ENCODE measurements at places on chromosomes 2 and 18. TPM values are rescaled to one million over a fixed set of nuclear protein-coding genes. Genes with fewer than 3 reads are reported as not detected.

DNA sequence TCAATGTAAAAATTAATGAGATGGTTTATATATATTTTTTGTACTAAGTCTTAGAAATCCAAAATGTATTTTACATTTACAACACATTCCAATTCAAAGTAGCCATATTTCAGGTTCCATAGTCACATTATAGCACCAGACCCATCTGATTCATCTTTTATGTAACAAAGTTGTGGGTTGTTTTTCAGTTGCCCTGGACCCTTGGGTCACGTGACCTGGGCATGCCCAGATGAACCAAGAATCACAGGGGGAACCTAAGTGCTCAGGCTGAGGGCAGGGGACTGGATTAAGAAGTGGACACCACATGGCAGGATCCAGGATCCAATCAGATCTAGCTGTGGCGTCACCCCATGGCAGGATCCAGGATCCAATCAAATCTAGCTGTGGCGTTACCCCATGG, 44.9 kb upstream of the NDUFV2 start:
- no peak for DNase-seq

- no peak for DNase-seq
Observed at GRCh38 chr2:45442026-45442425, 169.0 kb downstream of the SRBD1 start.

DNA sequence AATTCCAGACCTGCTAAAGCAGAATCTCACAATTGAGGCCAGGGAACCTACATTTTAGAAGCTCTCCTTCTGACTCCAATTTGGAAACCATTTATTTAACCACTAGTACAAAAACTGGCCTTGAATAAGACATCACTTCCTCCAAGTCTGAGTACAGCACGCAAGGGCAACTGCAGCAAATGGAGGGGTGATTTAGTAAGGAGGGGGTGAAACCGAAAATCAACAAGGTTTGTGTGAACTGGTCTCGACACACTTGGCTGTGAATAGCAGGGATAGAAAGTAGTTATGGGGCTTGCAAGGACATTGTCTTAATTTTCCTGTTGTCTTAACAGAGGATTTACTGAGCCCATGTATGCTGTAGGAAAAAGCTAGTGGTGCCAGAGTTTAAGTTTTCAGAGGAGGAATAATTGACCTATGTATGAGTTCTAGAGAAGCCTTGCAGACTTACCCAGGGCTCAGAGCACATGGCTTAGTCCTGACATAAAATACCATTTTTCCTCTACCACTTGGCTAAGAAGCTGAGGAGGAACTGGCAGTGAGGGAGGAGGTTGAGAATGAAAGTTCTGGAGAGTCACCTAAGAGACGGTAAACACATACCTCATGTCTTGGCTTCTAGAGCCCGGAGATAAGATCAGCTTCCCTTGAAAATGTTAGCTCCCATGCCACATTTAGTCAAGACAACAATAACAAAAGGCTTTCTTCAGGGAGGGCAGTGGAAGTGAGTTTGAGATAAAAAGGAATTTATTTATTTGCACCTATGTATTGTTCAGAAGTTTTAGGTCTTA, 114.8 kb downstream of the SMAD2 start:
- DNase-seq: no peak

DNA sequence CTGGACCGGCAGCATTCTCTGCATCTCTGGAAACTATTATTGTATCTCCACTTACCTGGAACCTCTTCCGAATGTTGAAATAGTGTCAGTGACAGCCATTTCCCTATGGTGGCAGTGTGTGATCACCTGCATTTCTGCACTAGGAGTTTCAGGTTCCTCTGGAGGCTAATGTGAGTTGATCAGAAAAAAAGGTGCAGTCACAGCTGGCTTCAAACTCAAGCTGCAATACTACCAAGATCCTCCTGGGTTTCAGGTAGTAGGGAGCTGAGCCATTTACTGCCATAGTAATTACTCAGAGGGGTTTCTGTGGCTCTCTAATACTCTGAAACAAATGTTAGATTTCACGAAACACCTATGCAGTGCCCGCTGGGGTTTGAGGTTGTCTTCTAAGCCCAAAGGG, 183.5 kb upstream of the OSR1 start:
- DNase-seq: no peak

The MROH2A gene
- total RNA-seq: 0.49 TPM
